ENCODE measurements at places on chromosomes 1 and 21. TPM values are rescaled to one million over a fixed set of nuclear protein-coding genes. Genes with fewer than 3 reads are reported as not detected.

DNA sequence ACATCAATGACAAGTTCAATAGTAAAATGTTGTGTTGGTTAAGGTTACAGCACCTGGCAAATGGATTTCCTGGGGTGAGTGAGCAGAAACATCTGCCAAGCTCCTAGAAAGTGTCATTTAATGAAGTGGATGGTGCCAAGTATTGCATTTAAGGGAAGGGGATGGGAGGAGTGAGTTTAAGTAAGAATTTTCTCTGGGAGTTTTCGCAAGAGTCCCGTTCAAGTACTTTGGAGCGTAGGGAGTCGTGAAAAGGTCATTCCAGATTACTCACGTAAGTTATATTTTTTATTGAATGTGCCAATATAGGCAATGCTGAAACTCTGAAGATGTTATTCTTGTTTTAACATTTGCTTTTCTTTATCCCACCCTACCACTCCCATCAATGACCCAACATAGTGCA is 117.4 kb upstream of the RAB3GAP2 start:
- no peak for DNase-seq
- no peaks in the 10 kb centered on the region for H3K27me3 ChIP-seq
- H3K27ac ChIP-seq, result no peak overlapping the region
- no peak overlapping the region for H3K4me3 ChIP-seq

GRCh38 chr1:45968941-45969666 is 163.3 kb downstream of the PIK3R3 start:
- no peak overlapping the region for H3K4me3 ChIP-seq
- H3K36me3 ChIP-seq, result peaks cover 13% of the 10 kb centered on the region
- H3K27ac ChIP-seq, result peak overlapping the region; percentile 49

Gene CSF3R
- total RNA-seq, result 1.6 TPM

Gene ZNF436
- 7.1 TPM for total RNA-seq

- peak overlapping the region; percentile 54 for H3K27ac ChIP-seq
- no peaks in the 10 kb centered on the region for H3K27me3 ChIP-seq
- no peak for DNase-seq
- no peak overlapping the region for H3K4me3 ChIP-seq
These were observed 16.5 kb upstream of the PIGV start for GRCh38 chr1:26771285-26771642.

Gene HSD3B2
- 0.66 TPM for total RNA-seq

- no peak overlapping the region for H3K4me3 ChIP-seq
- H3K27me3 ChIP-seq, result no peaks in the 10 kb centered on the region
- H3K4me1 ChIP-seq, result no peaks in the 10 kb centered on the region
- no peaks in the 10 kb centered on the region for H3K36me3 ChIP-seq
- H3K27ac ChIP-seq, result no peak overlapping the region
These were observed 116.9 kb upstream of the RAB4A start for GRCh38 chr1:229153955-229154548.

DNA sequence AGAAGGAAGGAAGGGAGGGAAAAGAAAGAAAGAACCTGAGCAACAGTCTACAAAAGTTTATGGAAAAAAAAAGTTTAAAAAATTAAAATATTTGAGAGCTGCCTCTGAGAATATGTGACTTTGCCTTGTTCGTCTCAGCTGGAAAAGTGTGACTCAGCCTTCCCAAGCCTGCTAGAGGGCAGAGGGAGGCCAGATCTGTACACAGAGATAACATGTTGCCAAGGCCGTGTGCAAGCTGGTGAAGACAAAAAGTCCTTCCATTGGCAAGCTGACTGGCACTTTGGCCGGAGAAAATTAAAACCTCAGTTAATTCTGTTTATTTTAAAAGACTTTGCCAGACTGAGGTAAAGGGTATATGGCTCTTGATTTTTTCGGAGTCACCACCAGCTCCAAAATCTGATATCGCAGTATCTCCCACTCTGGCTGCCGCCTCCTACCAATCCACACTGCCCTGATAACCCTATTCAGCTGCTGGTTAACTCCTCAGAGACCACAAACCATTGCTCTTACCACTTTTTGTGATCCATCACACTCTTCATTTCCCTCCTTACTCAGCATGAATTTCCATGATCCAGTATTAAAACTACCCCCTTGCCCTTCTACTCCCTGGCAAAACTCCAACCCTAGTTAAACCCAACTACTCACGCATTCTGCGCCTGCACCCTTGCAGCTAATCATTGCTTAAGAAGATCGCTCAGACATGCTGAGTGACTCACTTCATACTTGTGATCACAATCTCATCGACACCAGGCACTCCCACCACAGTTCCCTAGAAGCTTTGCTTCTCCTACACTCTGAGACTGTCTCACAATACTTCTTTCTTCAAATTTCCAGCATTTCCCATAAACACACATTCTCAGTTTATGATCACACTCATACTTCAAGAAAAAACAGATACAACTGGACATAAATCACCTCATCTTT is 5.7 kb upstream of the PPP1R15B start:
- peaks cover 23% of the 10 kb centered on the region for H3K4me1 ChIP-seq
- H3K36me3 ChIP-seq, result no peaks in the 10 kb centered on the region
- no peaks in the 10 kb centered on the region for H3K27me3 ChIP-seq
- peak; percentile 48 for DNase-seq
- H3K27ac ChIP-seq, result peak overlapping the region; percentile 72

All from gastrocnemius medialis (tissue), 4 donors.